ENCODE measurements at places on chromosomes 4 and X. TPM values are rescaled to one million over a fixed set of nuclear protein-coding genes. Genes with fewer than 3 reads are reported as not detected.

DNA sequence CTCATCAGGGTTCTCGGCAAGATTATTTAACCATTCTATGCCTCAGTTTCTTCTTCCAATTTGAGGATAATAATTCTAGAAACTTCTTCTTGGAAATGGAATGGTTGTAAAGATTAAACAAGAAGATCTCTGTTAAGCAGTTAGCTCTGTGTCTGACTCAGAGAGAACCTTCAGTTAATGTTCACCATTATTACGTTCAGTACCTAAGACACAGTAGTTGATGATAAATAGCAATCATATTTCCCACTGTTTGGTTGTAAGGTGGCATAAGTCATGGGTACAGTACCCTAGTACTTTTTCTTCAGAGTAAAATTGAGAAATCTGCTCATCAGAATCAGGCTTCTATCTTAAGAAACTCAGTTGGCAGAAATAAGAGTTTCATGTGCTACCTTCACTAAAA lies 366.5 kb upstream of the BOD1L1 start:
- DNase-seq = no peak

DNA sequence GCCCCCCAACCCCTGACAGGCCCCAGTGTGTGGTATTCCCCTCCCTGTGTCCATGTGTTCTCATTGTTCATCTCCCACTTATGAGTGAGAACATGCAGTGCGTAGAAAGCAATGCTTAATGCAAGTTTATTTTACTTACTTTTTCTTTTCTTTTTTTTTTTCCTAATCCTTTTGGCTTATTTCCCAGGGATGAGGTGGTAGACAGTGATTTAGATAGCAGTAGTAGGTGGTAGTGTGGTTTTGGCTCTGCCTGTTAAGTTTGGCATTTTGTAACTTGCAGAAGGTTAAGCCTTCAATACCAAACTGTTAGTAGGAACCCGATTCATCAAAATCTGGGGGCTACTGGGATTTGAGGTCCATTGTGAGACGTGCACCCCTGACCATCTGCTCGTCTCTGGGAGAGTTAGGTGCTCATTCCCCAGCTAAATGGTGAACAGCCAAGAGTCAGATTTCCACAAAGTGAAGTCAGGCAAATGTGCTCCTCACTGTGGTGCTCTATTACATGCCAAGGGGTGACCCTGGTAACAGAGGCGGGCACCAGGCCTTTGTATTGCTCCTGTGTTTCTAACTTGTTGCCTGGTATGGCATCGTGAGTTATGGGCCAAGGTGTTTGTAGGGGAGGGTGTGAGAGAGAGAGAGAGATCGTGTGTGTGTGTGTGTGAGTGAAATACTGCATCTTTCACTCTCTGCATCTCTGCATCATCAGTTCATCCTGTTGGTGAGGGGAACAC lies 70.3 kb downstream of the PHOX2B start:
- DNase-seq = no peak

GRCh38 chrX:12489341-12489740 lies 301.9 kb upstream of the PRPS2 start:
- no peak for DNase-seq

DNA sequence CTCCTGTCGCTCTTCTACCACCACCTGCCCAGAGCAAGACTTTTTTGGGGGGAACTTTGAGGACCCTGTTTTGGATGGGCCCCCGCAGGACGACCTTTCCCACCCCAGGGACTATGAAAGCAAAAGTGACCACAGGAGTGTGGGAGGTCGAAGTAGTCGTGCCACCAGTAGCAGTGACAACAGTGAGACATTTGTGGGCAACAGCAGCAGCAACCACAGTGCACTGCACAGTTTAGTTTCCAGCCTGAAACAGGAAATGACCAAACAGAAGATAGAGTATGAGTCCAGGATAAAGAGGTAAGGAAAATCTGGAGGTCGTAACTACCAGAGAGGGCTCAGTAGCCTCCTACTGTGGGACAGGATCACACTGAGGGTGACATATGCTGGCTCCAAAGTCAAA lies 364.5 kb downstream of the MAPK10 start:
- no peak for DNase-seq

- no peak for DNase-seq
Measured at GRCh38 chr4:8220661-8221450, 21.8 kb downstream of the SH3TC1 start.

DNAAF6 gene
- polyA plus RNA-seq = not detected

USP17L12 gene
- polyA plus RNA-seq = not detected

DNA sequence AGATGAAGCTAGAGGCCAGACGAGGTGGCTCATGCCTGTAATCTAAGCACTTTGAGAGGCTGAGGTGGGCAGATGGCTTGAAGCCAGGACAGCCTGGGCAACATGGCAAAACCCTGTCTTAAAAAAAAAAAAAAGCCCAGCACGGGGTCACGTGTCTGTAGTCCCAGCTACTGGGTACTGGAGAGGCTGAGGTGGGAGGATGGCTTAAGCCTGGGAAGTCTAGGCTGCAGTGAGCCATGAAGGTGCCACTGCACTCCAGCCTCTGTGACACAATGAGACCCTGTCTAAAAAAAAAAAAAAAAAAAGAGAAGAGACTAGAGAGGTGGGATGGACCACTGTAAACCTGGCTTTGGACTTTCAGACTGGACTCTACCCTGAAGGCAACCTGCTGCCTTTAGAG lies 10.7 kb upstream of the LRBA start:
- no peak for DNase-seq

DNA sequence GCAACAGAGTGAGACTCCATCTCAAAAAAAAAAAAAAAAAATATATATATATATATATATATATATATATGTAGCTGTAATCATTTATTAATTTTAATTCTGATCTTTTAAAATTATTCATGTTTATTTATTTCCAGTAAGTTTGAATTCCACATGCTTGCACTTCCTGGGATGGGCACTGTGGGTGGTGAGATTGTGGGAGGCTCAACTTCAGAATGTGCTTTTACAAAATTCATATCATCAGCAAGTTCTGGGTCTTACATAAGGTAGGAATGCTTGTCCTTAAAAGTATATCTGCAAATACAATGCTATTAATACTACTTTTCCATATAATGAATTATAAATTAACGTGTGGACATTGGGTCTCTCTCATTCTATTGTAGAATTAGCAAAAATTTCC lies 156.5 kb downstream of the EMCN start:
- DNase-seq = no peak

DNA sequence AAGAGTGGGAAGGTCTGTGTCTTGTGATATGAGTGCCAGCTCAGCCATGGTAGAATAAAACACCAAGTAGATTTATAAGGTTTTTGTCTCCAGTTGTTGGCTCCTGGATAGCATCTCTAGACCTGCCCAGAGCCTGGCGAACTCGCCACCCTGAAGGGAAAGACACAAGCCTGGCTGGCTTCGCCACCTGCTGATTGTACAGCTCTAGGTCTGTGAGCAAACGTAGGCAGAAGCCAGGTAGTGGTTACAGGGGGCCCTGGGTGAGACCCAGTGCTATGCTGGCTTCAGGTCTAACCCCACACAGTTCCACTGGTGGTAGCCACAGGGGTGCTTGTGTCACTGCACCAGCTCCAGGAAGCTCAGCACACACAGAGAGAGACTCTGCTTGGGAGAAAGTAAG lies 100.5 kb downstream of the BLTP1 start:
- DNase-seq = no peak

GRCh38 chr4:1385373-1386340 lies 20.6 kb downstream of the NKX1-1 start:
- no peak for DNase-seq

- DNase-seq = no peak
Measured at GRCh38 chrX:110276778-110277177, 41.1 kb downstream of the AMMECR1 start.

DNA sequence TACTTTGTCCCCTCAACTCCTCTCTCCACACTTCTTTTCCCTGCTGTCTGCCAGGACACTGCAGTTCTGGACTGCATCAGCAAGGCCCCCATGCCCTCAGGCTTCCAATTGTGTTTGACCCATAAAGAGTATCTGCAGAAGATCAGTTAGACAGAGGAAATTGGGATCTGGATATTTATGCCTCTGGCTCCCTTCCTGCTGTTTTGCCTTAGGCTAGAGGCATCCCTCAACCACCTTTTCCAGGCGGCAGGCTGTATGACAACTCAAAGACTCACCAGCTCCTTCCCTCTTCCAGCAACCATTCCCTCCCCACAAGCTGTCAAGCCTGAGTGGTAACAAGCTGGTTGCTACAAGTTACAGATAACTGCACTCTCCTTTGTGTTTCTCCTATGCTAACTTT lies 66.4 kb upstream of the NDP start:
- DNase-seq = no peak

AP1S2 gene
- 56.0 TPM for polyA plus RNA-seq

DNA sequence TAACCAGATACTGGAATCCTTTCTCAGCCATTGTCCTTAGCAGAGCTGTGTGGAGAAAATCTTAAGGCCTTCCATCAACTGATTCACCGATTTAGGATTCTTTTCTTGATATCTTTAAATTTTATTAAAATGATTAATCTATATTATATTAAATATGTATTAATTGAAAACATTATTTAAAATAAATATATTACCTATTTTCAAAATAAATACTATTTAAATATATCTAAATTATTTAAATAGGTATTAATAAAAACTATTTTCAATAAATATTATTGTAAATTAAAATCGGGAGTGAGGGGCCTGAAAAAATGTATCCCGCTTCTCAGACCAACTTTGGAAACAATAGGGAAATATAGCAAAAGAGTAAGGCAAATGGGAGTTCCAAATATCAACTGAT lies 94.0 kb upstream of the HPF1 start:
- no peak for DNase-seq

DNA sequence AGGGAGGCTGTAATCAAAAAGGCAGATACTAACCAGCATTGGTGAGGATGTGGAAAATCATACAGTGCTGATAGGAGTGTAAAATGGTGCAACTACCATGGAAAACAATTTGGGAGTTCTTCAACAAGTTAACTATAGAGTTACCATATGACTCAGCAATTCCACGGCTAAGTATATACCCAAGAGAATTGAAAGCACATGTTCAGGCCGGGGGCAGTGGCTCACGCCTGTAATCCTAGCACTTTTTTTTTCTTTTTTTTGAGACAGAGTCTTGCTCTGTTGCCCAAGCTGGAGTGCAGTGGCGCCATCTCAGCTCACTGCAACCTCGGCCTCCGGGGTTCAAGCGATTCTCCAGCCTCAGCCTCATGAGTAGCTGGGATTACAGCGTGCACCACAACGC lies 15.0 kb upstream of the CD99L2 start:
- DNase-seq = no peak

SNX25 gene
- 7.8 TPM for polyA plus RNA-seq

DNA sequence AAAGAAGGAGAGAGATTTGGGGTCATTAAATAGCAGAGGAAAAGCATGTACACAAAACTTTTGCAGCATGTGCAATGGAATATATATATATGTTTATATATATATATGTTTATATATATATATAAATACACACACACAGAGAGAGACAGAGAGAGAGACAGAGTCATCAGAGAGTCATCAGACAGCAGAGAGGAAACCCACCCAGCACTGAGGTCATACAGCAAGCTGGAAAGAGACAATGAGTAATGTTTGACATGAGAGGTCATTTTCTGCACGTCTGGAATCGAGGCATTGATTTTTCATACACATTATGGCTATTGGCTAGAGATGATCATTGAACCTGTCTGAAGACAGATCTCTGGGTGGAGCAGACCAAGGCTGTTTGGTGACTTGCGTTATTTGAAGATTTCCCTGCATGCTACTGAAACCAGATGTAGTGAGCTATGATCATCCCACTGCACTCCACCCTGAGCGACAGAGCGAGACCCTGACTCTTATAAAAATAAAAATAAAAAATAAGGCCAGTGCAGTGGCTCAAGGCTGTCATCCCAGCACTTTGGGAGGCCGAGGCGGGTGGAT lies 48.8 kb upstream of the SHOX start:
- DNase-seq = no peak

DNA sequence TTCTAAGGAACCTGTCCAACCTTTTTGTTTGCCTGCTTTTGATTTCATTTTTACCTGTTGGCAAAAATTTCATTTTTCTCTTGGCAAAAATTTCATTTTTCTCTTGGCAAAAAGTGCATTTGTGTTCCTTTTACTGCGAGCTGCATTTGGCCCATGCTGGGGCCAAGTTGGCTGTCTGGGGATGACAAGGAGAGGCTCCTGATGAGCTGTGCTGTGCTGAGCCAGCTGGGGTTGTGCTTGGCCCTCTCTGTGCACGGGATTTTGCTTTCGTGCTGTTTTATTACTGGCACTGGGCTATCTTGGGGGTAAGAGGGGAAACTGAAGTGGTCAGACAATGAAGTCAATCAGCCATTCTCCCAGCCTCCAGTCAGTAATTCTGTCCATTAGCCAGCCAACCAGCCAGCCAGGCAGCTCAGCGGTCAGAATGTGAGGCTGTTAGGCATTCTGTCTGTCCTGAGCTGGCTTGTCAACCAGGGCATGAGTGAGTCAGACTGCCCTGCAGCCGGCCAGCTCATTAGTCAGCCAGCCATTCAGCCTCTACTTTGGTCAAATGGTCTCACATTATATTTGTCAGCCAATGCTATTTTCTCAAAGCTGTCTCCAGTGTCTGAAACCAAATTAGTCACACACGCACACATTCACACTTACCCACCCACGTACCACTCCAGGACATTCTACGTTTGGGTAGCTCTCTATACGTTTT lies 56.9 kb upstream of the PRPS1 start:
- DNase-seq = no peak

MAGEB10 gene
- polyA plus RNA-seq = not detected

RTL3 gene
- polyA plus RNA-seq = not detected

SH3RF1 gene
- not detected for polyA plus RNA-seq

MAGIX gene
- polyA plus RNA-seq = 0.25 TPM

DNA sequence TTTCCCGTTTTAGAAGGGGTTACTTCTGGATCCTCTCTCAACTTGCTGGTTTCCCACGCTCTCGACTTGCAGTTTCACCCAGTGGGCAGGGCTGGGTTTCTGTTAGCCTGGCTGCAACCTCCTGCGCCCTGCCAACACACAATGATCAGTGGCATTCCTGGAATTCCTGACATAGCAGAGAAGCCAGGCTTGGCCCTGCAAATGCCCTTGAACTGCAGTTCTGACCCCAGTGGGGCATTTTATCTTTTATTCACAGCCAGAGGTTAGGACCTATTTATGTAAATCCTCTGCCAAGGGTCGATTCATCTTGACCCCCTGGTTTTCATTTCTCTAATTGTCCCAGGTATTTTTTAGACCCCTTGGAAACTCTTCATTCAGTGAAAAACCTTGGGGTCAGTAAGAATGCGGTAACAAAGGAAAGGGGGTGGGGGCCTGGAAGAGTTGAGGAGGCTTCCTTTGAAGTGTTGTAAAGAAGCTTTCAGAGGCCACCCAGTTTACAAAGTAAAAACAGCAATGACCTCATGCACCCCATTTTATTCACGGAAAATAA lies 217.6 kb downstream of the ZNF674 start:
- DNase-seq = no peak

RBMXL3 gene
- polyA plus RNA-seq = not detected

GRCh38 chrX:26574234-26574633 lies 358.3 kb downstream of the MAGEB5 start:
- no peak for DNase-seq

DNA sequence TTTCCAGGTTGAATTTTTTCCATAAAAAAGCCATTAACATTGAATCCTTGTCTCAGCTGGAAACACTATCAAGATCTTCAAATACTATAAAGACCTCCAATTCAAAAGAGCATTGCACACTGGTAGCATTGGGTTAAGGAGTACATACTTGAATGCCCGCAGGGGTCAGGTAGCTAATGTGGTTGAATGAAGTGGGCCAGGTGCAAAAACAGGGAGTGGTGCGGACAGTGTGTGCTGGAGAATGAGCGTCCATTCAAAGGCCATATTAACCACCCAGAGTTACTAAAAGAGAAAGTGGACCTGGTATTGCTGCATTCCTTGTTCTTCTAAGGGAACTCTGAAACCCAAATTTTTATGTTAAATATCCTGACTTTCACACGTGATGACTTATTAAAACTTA lies 91.6 kb downstream of the NYX start:
- DNase-seq = no peak

GRCh38 chr4:78779280-78779679 lies 3.1 kb downstream of the BMP2K start:
- no peak for DNase-seq
